ENCODE measurements at places on chromosomes 3 and 15. TPM values are rescaled to one million over a fixed set of nuclear protein-coding genes. Genes with fewer than 3 reads are reported as not detected.

DNA sequence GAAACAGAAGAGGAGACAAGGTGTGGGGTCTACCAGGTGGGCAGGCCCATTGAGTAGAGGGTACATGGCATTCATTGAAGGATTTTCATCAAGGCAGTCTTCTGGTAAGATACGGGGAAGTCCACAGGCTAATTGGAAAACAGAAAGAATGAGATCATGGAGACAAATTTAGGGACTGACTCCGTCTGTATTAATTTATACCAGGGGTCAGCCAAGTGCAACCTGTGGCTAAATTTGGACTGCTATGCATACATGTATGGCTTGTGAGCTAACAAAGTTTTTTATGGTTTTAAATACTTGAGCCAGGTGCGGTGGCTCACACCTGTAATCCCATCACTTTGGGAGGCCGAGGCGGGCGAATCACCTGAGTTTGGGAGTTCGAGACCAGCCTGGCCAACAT lies 21.1 kb upstream of the SNRPN start:
- DNase-seq: no peak

- no peak for DNase-seq
Measured at GRCh38 chr3:45109771-45110508, 36.2 kb downstream of the CDCP1 start.

Gene OXTR
- polyA plus RNA-seq: 0.39 TPM

GRCh38 chr3:40366203-40367162 lies 20.5 kb upstream of the ENTPD3 start:
- DNase-seq: no peak

DNA sequence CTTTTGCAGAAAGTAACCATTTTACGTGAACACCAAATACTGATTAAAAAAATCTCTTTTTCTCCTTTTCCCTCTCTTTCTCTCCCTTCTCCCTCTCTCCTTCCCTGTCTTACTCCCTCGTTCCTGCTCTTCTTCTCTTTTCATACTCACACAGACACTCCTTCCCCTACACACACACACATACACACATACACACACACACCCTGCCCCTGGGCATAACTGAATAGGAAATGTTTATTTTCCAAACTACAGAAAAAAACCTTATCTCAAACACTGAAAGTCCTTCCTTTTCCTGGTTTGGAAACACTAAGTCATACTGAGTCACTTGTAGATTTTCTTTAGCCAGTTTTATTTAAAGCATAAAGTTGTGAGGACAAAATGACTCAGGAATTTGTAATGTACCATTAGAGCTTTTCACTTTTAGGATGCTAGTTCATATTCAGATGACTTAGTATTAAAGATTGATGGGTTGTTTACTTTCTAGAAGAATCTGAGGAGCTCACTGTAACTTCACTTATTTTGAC lies 62.4 kb downstream of the MBNL1 start:
- no peak for DNase-seq

GRCh38 chr15:90496791-90497190 lies 32.9 kb upstream of the CRTC3 start:
- no peak for DNase-seq

Gene TMEM40
- 0.52 TPM for polyA plus RNA-seq

Gene SGO1
- 0.37 TPM for polyA plus RNA-seq

- DNase-seq: no peak
Measured at GRCh38 chr3:127254033-127254644, 33.7 kb downstream of the PRR20G start.

Gene HDC
- not detected for polyA plus RNA-seq

- DNase-seq: no peak
Measured at GRCh38 chr3:174102866-174103265, 705.3 kb downstream of the NLGN1 start.
